ENCODE measurements at places on chromosomes 6 and 20.

DNA sequence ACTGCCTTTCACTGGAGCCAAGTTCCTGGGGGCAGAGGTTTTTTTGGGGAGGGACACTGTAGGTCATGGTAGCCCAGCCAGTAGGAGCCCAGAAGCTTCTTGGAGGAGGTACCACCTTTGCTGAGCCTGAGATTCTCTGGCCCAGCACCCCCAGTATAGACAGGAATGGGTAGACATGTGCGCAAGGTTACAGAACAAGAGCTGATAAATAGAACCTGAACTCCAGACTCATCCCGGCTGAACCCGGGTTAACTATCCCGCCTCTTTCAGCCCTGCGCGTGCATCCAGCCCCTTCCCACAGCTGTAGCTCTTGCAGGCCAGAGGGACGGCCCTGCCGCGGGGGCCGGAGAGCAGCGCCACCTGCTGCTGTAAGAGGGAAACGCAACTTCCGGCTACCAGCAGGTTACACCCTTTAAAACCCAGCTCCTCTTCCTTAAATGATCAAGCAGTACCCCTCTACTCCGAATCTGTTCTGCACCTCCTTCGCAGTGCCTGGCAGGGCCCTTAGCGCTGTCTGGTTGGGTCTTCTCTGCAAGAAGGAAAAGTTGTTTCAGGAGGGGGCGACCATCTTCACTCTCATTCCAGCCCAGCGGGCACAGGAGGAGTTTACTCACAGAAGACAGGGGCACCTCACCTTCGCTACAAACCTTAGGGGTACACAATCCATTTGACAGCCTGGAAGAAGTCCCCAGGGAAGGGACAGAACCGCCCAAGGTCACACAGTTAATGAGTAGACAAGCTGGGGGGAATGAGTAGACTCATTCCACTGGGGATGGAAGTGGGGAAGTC is 7.5 kb downstream of the SRXN1 start:
- DNase-seq, result no peak

- DNase-seq, result no peak
These were observed 221.8 kb upstream of the SOX4 start for GRCh38 chr6:21371676-21372171.

DNA sequence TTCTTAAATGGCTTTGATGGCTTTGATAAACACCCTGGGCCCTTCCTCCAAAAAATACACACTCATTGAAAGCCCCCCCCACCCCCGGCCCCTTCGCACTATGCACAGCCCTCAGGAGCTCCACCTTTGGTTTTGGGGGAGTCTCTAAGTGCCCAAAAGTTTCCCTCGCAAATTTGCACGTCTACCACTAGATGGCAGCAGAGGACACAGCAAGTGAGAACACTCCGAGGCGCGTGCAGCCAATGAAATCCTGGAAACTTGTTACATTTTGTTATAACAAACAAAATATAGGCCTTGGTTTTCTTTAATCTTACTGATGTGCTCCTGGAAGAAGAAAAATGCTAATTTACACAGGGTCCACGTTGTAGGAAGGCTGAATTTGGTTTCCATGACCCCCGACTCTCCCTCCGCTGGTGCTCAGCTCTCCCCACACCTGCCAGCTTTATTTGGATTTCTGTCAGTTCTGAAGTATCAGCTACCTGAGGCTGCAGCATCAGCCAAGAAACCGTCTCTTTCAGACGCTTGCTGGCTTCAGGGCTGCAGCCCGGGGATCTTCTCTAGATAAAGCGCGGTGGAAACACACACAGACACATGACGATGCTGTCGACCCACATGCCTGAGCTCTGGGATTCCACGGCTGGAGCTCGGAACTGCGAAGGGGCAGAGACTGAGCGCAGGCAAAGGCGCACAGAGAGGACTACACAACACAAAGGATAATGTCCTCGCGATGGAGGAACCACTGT is 148.3 kb upstream of the RPS6KA2 start:
- no peak for DNase-seq

- no peak for DNase-seq
These were observed 958.5 kb upstream of the EPHA7 start for GRCh38 chr6:94377835-94378234.

GRCh38 chr6:15384901-15385300 is 139.0 kb downstream of the JARID2 start:
- no peak for DNase-seq

DNA sequence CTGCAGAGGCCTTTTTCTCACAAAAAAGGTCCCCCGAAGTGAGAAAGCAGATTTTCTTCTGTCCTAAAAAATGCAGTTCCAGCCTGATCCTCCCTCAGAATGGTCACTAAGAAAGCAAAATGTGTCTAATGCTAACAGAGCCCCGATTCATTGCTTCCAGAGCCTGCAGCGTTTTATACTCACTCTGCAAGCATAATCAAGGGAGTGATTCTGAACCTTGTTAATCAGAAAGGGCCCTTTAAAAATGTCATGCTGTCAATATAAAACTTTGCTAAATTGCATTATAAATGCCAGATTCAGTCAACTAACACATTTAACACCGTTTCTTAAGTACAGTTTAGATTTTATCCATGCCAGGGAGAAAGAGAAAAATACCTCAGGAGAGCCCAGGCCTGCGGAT is 202.8 kb downstream of the CD83 start:
- DNase-seq, result no peak

- DNase-seq, result no peak
These were observed 309.2 kb upstream of the SPTLC3 start for GRCh38 chr20:12699374-12700228.

DNA sequence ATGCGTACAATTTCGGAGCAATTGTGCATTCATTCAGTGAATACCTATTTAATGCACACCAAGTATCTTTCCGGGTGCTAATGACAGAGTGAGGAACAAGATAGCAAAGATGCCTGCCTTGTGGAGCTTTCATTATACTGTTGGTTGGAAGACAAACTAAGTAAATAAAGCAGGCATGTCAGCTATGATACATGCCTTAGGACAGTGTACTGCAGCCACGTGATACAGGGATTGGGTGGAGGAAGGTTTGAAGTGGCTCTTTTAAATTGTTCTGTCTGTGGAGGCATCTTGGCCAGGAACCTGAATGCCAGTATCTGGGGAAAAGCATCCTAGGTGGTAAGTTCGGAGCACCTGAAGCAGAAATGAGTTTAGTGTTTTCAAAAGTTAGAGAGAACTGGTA is 3.0 kb upstream of the OTOR start:
- DNase-seq, result no peak

DNA sequence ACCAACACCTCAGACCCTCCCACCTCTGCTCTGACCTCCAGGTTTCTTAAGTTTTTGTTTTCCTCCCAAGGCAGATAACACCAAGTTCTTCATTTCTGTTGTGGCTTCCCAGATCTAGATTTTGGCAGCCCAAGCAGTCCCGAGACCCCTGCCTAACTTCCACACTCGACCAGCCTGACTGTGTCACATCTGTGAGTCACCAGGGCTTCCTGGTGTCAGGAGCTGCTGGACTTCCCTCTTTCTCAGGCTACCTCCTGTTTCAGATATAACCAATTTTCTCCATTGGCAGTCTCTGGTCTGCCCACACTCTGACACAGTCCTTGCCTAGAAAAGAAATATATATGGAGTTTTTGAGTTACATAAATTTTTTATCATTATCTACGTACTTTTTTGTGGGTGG is 46.1 kb upstream of the CCN6 start:
- DNase-seq, result no peak

Measured in cortex of kidney (tissue), 1 donor.